ENCODE measurements at places on chromosomes 11 and 22.
A peak's percentile ranks its signal among the peaks of the same experiment; 100 is the strongest.

- no peak for DNase-seq
These were observed 1.5 kb upstream of the SELENOO start for GRCh38 chr22:50199251-50199721.

- DNase-seq = no peak
These were observed 13.8 kb downstream of the LTO1 start for GRCh38 chr11:69661413-69661715.

DNA sequence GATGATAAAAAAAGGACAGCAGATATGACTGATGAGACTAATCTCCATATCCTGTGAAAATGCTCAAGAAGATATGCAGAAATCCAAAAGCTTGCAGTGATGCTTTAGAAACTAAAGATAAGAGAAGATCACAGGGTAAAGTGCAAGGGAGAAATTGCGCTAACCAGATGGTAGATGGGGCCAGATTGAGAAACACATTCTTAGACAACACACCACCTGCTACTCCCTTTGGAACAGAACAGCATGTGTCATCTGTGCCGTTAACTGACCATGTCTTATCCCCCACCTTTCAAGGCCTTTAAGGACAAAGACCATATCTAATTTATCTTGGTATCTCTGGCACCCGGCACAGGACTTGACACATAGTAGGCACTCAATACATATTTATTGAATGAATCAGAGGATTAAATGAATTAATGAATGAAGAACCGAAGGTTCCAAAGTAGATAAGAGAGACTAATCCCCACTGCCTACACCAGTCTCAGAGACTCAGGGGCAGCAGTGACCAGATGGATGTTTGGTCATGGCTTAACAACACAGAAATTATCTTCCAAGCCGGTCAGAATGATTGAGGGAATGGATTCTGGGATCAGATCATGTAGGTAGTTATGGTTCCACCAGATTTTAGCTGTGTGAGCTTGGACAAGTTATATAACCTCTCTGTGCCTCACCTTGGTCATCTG is 12.3 kb upstream of the P2RY2 start:
- peak; percentile 59 for DNase-seq

GRCh38 chr11:18768472-18768901 is 23.1 kb downstream of the PTPN5 start:
- no peak for DNase-seq

DNA sequence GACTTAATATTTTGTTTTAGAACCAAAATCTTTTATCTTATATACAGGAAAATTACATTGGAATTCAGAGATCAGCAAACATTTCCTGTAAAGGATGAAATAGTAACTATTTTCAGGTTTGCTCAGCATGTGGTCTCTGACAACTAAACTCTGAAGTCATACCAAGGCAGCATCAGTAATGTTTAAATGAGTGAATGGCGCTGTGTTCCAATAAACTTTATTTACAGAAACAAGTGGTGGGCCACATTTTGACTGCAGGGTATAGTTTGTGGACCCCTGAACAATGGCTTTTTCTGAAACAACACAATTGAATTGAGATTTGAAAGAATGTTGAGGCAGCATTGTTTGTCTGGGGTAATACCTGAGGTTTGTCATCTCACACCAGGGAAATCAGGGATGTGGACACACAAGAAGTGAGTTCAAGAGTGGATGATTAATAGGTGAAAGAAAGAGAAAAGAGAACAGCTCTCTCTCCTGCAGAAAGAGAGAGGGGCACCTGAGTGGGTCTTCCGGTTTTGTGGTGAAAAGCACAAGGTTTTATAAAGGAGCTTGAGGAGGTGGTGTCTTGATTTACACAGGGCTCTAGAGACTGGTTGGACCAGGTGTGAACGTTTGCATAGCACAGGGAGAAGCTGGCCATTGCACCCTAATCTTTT is 113.5 kb upstream of the VPREB1 start:
- DNase-seq = no peak

- no peak for DNase-seq
These were observed 919.2 kb upstream of the FAT3 start for GRCh38 chr11:91305402-91305801.

DNA sequence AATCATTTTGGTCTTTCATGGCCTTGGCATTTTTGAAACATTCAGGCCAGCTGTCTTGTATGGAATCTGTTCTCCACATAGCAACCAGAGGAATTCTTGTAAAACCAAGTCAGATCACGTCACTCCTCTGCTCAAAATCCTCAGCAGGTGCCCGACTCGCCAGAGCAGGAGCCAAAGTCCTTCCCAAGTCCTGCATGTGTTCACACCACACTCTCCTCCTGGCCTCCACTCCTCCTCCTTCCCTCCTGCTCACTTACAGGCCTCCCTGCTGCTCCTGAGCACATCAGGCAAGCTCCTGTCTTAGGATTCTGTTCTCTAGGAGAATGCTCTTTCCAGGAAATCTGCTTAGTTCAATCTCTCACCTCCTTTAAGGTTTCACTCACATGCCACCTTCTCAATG is 6.9 kb upstream of the PSMC3 start:
- DNase-seq = no peak
